Activated T-cell treated with anti-CD3 and anti-CD28 coated beads for 48 hours (primary cell): ENCODE measurements at places on chromosomes 13 and 19.

GRCh38 chr13:36193151-36193855 lies 21.1 kb downstream of the SOHLH2 start:
- no peak for DNase-seq

DNA sequence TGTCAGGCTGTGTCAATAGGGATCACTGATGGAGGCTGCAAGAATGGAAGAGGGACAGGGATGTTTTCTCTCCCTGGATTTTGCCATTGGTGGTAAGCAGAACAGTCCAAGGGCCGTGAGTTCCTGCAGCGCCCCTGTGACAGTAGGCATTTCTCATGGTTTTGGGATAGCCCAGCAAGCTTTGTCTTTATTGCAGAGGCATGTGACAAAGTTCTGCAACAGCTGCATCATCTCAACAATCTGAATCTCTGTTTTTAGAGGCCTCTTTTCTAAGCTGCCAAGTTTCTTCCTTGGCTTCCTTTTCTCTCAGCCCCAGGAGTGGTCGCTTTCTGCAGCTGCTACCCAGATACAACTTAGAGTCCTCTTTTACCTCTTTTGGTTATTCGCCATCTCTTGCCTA lies 95.7 kb upstream of the TSHZ3 start:
- no peak for DNase-seq

GRCh38 chr19:49094505-49095482 lies 9.5 kb downstream of the SNRNP70 start:
- no peak for DNase-seq

DNA sequence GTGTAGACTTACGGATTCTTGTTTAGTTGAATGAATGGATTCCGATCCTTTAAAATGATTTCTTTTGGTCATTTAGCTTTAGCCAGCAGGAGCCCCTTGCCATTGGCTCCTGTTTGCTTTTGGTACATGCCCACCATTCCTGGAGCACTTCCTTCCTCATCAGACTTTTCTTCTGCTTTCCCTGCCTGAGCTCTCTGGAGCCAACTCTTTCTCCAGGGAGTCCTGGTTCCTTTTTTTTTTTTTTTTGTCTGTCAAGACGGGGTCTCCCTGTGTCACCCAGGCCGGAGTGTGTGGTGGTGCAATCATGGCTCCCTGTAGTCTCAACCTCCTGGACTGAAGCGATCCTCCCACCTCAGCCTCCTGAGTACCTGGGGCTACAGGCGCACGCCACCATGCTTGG lies 37.8 kb downstream of the SMARCA4 start:
- DNase-seq: no peak

DNA sequence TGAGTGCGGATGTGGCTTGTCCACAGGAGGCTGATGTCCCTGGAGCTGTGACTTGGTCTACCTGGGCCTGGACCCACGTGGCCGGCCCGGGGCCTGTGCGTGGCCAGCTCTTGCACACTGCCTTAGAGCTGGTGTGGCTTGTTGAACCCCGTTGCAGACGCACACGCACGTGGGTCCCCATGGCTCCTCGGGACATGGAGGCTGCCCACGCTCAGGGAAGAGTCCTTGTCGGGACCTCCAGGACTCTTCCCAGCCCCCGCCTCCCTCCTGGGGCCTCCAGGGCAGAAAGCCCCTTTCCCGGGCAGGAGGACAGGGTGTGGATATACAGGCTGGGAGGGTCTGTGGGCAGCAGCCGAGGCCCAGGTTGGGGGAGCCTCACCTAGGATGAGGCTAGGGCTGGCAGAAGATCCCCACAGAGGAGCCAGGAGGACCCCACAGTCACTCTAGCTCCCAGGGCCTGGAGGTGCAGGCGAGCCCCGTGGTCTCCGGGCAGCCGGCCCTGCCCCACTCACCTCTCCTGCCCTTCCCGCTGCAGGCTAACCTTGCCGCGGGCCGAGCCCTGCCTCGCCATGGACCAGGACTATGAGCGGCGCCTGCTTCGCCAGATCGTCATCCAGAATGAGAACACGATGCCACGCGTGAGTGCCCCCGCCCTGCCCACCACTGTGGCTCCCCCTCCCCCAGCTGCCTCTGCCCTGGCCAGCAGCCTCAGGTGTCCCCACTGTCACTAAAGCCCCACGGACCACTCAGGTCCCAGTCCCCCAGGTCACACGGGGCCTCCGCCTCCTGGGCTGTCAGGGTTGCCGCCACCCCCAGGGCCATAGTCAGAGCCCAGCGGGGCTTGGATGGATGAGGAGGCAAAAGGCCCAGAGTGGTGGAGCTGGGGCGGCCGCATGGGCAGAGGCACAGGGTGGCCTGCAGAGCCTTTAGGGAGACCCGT lies 16.3 kb upstream of the TEKTIP1 start:
- DNase-seq: no peak

DNA sequence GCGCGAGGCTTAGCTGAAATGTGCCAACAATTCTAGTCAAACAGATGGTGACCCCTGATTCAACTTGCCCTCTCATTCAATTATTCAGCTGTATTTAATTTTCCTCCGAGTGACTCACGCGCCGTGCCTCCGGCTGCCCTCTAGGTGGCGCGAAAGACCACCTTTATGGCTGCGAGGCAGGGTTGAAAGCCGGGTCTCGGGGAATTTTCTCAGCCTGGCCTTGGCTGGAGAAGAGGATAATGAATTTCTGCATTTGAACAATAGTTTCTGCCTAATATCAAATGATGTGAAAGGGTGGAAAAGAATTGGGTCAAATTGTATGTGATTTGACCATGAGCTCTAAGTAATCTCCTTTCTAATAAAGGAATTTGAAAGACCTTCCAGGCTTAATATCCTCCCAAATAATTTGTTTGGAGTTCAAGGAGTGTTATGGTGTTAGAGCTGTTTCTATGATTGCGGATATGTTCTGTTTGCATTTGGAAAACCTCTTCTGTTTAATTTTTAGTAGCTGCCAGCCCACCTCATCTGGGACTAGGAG lies 310.9 kb downstream of the ZNF536 start:
- peak; percentile 45 for DNase-seq

DNA sequence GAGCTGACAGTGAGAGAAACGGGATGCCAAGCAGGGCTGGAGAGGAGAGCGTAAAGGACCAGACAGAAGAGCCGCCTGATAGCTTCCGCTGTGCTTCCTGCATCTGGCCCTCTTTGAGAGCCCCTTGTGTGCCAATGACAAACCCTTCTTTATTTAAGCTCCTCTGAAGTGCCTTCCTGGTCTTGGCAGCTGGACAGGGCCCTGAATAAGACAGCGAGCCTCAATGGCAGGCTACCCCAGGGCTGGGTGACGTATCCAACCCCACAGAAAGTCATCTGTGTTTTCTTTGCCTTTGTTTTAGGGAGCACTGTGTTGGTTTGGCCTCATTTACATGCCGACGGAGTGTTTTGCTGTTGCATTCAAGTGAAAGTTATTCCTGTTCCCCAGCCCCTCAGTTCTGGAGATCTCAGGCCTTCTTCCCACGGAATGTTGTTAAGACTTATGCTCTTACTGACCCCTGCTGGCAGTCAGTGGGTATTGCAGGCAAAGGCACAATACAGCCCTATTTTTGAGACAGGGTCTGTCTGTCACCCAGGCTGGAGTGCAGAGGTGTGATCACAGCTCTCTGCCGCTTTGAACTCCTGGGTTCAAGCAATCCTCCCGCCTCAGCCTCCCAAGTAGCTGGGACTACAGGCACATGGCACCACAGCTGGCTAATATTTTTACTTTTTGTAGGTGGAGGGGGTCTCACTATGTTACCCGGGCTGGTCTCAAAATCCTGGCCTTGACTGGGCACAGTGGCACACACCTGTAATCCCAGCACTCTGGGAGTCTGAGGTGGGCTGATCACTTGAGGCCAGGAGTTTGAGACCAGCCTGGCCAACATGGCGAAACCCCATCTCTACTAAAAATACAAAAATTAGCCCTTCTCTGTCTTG lies 16.8 kb downstream of the CCL25 start:
- DNase-seq: no peak

- no peak for DNase-seq
These were observed 28.7 kb downstream of the ANKRD10 start for GRCh38 chr13:110885966-110886869.

DNA sequence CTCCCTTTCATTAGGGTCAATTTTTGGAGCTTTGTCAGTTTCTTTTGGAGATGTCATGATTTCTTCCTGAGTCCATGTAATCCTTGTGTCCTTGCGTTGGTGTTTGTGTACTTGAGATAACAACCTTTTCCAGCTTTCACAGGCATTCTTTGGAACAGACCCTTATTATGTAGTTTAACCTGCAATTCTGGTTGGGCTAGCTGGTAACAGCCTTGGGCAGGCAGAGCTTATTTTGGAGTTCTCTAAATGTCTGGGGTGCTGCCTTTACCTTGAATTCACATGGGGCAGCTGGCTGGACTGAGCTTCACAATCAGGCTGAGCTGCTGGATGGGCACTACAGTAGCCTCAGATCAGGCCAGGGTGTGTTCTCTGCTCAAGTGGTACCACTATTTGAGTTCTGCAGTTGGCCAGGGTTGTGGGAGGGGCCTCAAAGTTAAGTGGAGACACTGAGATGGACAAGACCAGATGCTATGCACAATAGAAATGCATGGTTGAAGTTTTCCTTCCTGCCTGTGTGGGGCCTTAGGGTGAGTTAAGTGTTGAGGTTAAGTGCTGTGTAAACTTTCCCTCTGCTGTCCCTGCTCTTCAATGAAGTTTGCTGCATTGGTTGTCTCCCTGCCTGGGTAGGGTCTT lies 277.3 kb downstream of the ATP8A2 start:
- no peak for DNase-seq

GRCh38 chr13:92951273-92951890 lies 275.2 kb upstream of the GPC6 start:
- no peak for DNase-seq

DNA sequence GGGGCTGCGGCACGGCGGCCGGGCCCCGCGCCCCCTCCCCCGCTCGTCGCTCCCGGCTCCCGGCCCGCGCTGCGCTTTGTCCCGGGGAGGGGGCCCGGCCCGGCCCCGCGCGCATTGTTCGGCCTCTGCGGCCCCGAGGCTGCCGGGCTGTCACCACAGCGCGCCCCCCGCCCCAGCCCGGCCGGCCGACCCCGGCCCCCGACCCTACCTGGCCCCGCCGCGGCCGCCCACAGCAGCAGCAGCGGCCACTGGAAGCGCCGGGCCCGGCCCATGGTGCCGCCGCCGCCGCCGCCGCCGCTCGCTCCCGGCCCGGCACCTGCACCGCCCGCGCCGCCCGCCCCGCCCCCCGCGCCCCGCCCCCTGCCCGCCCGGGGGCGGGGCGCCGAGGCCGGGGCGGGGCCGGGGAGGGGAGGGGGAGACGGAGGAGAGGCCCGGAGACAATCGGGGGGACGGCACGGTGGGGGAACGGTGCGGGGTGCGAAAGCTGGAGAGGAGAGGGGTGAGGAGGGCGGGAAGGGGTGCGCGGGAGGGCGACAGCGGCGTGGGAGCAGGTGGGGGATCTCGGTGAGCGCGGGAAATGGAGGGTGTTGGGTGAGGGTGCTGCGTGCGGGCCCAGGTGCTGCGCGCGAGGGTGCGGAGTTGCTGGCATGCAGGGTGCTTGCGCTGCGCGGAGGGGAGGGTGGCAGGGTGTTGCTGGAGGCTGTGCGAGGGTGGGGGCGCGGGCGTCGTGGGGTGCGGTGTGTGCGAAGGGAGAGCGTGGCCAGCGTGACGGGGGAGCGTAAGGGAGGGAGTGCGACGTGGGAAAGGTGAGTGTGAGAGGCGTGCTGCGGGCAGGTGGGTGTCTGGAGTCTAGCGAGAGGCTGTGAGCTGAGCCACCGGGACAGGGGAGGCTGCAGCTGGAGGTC lies at the start of gene CADM4:
CADM4 (minus strand) TSS at position 332 of the 905 bp plus-strand sequence; CDS start at position 272, 60 bp downstream.
- DNase-seq: peak; percentile 43

GRCh38 chr13:27151798-27152599 lies 19.6 kb downstream of the USP12 start:
- no peak for DNase-seq

DNA sequence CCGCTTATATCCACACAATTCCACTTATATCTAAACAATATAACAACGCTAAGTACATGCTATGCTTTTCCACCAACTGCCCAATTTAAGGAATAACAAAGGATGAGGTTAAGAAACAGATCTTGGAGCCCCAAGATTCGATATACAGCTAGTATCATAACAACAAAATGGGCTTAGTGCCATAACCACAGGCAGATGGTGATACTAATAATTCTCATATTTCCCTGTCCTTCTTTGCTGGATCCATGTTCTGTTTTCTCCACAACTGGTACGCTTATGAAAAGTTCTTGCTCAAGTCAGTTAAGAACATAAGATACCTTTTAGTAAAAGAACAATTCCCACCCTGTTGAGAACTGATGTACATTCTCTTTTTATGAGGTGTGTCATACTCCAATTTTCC lies 33.9 kb downstream of the CAB39L start:
- DNase-seq: no peak

DNA sequence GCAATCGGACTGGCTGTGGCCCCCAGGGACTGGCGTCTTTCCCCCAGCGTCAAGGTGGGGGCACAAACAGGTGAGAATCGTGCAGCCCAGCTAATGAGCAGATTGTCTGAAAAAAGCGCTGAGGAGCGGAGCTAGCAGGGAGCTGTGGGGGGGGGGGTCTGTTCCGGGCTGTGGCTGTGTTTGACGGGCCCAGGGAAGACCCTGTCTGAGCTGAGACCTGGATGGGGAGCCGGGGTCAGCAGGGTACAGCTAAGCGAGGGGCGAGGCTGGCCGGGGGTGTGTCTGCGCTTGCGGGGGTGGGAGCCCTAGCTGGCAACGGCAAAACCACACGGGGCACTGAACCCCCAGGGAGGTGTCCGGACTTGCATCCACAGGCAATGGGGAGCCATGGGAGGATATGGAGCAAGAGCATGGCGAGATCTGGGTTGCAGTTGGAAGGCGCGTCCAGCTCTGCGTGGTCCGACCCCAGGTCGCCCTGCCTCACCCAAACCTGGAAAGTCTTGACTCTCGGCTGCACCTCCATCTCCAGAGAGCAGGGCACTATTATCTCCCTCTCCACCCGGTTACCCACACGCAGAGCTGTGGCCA lies 4.6 kb downstream of the LINGO3 start:
- no peak for DNase-seq

- DNase-seq: no peak
These were observed 8.1 kb upstream of the NKPD1 start for GRCh38 chr19:45168767-45169351.

GRCh38 chr13:112445411-112446271 lies 69.5 kb downstream of the SPACA7 start:
- no peak for DNase-seq

GRCh38 chr19:33471111-33471996 lies 50.2 kb downstream of the PEPD start:
- no peak for DNase-seq

DNA sequence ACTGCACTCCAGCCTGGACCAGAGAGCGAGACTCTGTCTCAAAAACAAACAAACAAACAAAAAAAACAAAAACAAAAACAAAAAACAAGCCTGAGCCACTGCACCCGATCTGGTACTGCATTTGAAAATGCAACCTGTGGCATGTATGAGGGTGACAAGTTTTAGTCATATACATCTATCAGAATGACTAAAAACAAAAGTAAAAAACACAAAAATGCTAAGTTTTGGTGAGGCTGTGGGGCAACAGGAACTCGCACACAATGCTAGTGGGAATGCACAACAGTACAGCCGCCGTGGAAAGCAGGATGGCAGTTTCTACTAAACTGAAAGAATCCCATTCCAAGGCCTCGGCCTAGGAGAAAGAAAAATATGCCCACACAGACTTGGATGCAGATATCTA lies 7.8 kb downstream of the EBPL start:
- no peak for DNase-seq

- no peak for DNase-seq
These were observed 179.8 kb upstream of the NBEA start for GRCh38 chr13:34762312-34762711.
